Activated naive CD8-positive, alpha-beta T cell treated with anti-CD3 and anti-CD28 coated beads, Interleukin-2, amount 50 U/mL, for 24 hours (primary cell): ENCODE measurements at places on chromosomes 6 and 20.

- DNase-seq: no peak
Observed at GRCh38 chr6:46203391-46204177, 32.8 kb upstream of the ENPP5 start.

DNA sequence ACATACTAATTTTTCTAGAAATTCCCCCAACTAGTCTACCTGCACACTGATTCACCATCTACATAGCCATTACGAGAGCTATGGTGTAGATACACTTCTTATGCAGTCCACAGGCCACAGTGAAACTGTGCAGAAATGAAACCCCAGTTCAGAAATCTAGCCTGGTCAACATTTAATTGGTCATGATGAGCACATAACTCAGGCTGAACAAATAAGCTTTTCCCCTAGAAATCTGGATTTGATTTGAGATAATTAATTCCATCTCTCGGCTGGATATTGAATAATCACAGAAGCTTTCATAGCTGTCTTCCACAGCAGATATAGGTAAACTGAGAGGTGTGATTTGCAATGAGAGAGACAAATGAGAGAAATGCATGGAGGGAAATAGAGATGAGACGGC, 22.6 kb upstream of the TINAG start:
- no peak for DNase-seq

GRCh38 chr6:35016502-35017321, 124.4 kb downstream of the TCP11 start:
- DNase-seq: no peak

- peak; percentile 86 for DNase-seq
Observed at GRCh38 chr6:29847871-29848630, 20.4 kb downstream of the HLA-G start.

DNA sequence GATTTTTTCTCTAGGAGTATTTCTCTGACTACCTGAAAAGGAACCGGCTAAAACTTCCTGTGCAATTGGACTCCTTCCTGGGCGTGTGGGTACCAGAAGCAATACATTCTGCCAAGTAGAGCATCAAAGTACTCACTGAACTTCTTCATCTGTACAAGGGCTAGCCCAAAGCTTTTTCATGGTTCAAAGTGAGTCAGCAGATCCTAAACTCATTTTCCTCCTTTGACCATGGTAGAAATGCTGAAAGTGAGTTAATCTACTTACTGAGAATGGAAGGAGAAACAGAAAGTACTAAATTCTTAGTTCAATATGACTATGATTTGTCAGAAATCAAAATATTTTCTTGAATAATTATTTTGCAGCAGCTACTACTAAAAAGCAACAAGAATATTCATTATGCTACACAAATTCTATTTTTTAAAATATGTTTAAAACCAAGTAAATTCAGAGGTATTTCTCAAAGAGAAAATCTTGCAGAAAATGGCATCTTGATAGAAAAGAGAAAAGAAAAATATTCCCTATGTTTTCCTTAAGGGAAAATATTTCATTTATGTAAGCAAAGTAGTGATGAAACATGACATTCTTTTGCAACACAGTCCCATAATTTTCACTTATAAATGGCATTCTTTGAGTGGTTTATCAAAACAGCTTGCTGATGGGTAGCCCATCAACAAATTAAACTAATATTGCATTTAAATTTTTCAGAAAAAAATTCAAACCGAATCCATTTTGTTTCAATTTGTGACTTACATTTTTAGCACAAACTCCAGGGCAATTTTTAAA, 3.7 kb upstream of the BEND6 start:
- DNase-seq: no peak
